H7 (cell line): ENCODE measurements at places on chromosomes 3 and 15.

- no peak for DNase-seq
These were observed 270.7 kb upstream of the LRTM1 start for GRCh38 chr3:55198554-55198953.

DNA sequence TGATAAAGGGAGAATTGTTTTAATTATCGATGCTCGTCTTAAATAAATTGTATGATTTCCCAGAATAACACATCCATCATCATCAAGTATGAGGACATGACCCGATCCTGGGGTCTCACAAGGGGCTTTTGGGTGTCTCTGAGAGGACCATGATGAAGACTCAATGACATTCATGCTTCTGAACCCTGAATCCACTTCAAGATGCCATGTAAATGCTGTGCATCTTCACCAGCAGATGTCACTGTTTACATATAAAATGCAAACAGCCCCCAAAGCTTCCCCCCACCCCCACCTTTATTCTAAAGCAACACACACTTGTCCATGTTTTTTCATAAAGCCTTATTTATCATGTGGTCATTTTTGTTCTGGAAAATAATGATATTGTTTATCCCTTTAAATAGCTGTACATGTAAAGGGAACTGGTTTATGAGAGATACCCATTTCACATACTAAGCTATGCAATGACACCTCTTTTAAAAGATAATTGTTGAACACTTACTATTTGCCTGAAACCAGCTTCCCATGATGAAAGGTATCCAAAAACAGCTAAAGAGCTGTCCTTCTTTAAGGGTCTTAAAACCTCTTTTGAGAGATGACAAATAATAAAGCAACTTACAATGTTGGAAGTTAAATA is 69.7 kb upstream of the UBE3A start:
- DNase-seq: peak; percentile 69

DNA sequence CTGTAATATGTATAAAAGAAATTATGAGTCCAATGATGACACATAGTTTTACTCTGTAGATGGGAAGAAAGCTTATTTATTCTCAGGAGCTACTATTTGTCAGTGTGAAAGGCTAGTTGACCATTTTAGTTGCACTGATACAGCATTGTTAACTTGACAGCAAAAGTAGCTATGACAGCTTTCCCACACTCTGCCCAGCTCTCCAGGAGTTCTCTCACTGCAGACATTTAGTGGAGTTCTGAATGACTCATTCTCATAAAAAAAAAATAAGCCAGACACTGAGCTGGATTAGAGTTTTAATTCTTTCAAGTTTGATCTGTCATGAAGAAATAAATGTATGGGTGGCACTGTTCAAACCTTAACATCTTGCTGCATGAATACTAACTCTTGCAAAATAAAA is 77.2 kb upstream of the CFAP20DC start:
- no peak for DNase-seq

DNA sequence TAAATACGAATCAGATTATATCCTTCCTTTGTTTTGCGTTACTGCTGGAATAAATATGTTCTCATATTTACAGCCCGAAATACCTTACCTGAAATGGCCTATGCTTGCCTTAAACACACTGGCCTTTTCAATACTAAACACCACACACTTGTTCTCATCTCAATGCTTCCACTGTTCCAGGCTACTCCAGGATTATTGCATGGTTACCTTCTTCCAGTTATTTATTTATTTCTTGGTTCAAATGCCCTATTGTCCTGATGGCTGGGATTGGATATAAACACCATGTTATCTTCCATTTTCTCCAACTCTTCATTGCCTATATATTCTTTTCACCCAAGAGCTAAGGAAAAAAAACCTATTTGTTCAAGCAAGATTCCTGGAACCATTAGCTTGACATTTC is 125.3 kb downstream of the SI start:
- no peak for DNase-seq

DNA sequence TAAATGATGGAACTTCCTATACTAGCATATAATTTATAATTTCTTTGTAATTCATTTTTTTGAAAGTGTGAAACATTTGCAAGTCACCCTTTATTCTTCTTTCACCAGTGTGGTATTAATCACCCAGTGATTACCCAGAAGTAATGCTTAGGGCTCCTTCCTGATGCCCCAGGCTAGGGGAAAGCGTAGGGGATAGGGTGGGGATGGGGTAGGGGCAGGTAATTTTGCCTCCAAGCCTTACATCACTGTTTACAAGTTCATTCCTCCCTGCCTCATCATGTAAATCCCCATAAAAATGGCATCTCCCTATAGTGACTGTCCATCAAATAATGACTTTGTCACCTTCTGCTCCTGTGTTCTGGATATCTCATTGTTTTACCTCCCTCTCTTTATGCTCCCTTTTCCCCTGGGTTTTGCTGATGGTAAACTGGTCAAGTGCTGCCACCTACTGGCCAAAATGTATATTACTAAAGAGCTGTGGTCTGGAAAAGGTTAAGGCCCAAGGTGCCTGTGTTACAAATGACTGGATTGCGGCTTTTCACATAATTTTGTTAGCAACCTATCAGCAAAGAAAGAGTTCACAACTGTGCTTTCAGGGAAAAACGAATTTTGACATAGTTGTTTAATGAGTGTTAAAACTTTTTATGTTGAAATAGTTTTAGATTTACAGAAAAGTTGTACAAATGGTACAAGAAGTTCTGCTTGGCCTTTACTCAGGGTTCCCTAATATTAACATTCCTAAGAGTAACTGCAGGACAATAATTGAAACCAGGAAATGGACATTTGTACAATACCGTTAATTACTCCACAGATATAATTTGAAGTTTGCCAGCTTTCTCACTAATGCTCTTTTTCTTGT is 54.7 kb downstream of the ONECUT1 start:
- DNase-seq: peak; percentile 76

- no peak for DNase-seq
These were observed 873.0 kb upstream of the NR2F2 start for GRCh38 chr15:95457520-95457919.

- DNase-seq: no peak
These were observed 22.0 kb downstream of the USP3 start for GRCh38 chr15:63526401-63526800.

GRCh38 chr15:71588746-71589145 is 221.6 kb upstream of the NR2E3 start:
- DNase-seq: peak; percentile 37

DNA sequence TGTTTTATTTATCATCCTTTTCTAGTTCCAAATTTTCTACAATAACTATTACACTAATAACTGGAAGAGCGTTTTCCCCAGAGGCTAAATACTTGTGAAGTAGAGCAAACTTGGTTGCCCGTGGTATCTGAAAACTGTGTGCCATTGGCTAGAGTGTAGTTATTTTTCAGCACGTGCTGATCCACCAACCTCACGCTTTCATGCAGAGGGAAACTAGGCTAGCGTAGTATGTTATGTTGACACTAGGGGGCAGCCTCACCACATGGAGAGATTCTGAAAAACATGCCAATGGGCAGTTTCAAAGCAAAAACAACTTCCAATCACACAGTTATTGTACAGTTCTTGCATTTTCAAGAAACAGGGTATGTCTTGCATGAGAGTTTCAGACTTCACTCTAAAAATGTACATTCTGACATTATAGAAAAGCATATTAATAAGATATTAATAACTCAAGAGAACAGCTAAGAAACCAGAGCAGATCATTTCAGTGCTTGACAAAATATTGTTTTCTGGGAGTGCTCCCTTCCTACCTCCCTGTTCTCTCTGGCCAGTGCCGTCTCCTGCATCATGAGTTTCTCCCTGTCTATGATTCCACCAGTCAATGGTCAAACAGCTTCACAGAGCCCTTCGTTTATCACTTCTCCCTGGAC is 39.7 kb downstream of the SPATA12 start:
- peak; percentile 76 for DNase-seq

- peak; percentile 93 for DNase-seq
These were observed 66.1 kb downstream of the RPN1 start for GRCh38 chr3:128584412-128585020.

DNA sequence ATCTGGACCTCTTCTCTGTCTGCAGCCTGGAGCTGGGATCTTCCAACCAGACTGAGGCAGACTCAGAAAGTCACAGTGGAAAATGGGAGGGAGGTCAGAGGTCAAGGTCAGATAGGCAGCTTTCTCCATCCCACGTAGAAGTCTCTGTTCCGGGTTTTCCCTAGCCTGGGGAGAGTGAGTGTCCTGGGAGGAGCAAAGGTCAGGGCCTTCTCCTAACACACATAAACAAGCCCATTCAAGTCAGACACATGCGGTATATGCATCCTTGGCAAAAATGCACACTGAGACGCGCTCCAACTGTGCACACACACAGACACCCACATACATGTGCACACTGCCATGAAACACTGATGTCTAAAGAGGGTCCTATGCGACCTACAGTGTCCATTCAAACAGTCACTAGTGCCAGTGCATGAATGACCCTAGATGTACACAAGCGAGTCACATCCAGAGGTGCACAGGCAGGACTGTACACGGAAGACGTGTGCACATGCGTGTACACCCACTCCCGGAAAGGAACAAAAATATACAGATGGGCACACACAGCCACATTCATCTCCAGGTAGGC is 681 bp downstream of the TWF2 start:
- peak; percentile 73 for DNase-seq

GRCh38 chr15:79401301-79401700 is 30.8 kb upstream of the MINAR1 start:
- DNase-seq: no peak

DNA sequence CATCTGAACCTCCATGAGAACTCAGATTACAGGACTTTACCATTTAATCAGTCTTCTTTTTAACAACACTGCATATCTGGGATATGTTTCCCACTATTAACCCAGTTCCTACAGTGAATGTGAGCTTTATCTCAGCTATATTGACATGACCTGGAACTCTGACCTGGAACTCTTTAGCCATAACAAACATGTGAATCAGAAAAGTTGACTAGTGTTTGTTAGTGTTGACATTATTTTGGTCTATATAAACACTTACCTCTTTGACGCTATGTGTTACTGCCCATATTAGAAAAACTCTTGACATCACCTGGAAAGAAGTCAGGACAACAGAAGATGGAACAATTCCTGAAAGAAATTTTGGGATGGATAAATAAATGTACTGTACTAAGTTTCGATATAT is 56.7 kb downstream of the HACD2 start:
- no peak for DNase-seq

DNA sequence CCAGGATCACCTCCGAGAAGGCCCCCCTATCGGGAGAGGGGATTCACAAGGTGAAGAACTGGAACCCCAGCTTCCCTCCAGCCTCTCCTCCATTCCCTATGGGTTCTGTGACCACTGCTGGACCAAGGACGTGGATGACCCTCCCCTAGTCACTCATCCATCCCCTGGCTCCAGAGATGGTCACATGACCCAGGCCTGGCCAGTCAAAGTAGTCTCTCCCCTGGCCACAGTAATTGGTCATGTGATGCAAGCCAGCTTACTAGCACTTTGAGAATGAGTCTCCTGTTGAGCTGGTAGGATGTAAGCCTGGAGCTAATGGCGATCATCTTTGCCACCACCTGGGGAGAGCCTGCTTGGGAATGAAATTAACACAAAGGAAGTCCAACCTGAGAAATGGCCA is 3.9 kb downstream of the CAMK1 start:
- peak; percentile 77 for DNase-seq

DNA sequence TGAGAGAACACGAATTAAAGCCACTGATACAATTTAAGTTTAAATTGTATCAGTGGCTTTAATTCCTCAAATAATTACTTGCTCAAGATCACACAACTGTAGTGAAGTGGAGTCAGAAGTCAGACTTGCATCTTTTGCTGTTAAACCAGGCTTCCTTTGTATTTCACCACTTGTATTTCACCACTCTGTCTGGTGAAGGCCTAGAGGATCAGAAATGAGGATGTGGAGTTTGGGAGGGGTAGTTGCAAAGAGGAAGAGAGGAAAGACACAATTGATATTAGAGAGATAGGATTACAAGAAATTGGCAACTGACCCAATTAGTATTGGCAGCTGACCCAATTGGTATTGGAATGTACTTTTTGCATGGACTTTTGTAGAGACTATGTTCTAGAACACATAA is 288.1 kb upstream of the GPR149 start:
- DNase-seq: no peak

DNA sequence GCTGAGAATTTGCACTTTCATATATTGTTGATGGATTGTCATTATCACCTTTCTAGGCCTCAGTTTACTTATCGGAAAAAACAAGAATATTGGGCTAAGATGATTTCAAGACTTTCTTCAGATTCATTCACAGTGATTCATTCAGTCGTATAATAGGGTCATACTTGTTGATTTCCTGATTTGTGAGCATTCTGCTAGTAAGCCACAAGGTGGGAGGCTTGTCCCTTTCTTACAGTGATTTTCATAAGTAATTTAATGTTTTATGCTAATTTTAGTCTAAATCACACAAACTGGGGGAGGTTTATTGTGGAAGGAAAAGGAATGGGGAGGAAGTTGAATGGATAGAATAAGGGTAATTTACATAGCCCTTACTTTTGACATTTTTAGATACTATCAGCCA is 126.8 kb upstream of the GOLGA6L4 start:
- no peak for DNase-seq

- peak; percentile 65 for DNase-seq
These were observed 134.3 kb downstream of the VGLL4 start for GRCh38 chr3:11509173-11510000.

DNA sequence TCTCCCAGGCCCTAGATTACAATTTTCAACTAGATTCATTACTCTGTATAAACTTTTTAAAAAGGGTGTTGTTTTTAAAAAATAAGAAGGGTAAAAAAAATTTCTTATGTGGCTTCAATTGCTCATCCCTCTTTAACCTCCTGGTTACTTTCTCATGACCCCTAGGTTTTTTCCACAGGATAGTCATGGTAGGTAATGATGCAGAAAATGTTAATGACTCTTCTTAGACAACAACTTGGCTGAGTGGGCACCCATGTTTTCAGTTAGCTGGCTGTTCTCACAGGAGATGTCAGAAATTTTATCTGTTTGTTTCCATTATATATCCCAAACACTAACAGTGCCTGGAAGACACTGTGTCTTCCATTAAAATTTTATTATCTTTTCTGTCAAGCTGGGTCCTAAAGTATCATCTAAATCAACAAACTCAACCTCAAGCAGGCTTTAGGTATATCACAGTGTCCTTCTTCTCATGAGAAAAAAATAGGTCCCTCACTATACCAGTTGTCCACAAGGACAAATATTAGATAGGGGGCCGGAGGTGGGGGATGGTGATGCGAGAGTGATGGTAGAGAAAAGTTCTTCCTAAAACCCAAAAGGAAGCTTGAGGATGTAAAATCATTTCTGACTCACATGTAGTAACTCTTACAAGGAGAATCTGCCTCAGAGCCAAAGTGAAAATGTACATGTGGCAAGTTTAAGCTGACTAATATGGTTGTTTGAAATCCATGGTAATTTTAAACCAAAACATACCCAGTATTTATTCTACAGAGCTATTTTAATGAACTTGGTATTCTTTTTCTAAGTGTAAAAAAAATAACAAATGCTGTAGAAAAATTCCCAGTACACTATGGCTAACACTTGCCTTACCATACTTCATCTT is 43.3 kb downstream of the PLOD2 start:
- DNase-seq: no peak
